GM13976 (cell line): ENCODE measurements at places on chromosomes 2 and 18.
A peak's percentile ranks its signal among the peaks of the same experiment; 100 is the strongest.

DNA sequence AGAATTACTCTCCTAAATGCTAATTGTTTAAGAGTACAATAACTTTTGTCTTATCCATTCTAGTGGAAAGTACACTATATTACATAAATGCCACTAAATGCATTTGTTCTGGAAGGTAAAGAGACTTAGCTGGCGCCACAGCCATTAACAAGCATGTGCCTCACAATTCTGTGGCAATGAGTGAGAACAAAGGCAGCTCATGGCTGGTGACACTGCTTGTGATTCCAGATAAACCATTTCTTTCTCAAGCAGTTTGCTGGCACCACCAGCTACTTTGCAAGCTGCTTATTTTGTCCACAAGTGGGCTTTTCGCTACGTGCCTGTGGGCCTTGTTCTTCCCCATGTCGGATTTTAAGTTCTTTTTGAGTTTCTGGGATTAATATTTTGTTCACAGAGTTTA is 147.6 kb upstream of the SMAD7 start:
- no peak for DNase-seq

GRCh38 chr2:127025359-127026166 is 81.4 kb downstream of the BIN1 start:
- peak; percentile 59 for DNase-seq

- peak; percentile 29 for DNase-seq
Observed at GRCh38 chr2:212538305-212539071, at the start of gene ERBB4. Gene ERBB4, minus strand, starts transcription at chr2:212538802. Its CDS starts 272 bp downstream, at chr2:212538530.

DNA sequence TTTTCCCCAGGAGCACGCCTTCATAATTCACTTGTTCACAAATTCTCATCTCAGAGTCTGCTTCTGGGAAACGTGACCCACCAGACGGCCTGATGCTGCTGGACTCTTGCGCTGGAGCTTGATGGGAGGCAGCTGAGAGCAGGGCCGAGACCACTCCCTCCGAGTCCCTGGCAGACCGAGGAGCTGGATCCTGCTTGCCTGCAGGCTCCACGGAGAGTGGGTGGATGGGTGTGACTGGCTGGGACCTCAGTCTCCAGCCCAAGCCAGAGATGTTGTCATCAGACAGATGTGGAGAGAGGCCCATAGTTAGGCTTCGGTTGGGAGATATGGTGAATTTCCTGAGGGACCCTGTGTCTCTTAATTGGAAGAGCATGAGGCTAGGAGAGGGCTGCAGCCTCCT is 76.4 kb downstream of the TSN start:
- no peak for DNase-seq

- no peak for DNase-seq
Observed at GRCh38 chr18:22484471-22484870, 66.8 kb upstream of the CTAGE1 start.
